ENCODE measurements at places on chromosomes 5 and 9.

GRCh38 chr5:149993471-149993870 lies 7.0 kb downstream of the TIGD6 start:
- DNase-seq = no peak

GRCh38 chr9:35079041-35079425 lies 709 bp downstream of the FANCG start:
- no peak for DNase-seq

GRCh38 chr5:16844952-16845351 lies 91.1 kb downstream of the MYO10 start:
- no peak for DNase-seq

DNA sequence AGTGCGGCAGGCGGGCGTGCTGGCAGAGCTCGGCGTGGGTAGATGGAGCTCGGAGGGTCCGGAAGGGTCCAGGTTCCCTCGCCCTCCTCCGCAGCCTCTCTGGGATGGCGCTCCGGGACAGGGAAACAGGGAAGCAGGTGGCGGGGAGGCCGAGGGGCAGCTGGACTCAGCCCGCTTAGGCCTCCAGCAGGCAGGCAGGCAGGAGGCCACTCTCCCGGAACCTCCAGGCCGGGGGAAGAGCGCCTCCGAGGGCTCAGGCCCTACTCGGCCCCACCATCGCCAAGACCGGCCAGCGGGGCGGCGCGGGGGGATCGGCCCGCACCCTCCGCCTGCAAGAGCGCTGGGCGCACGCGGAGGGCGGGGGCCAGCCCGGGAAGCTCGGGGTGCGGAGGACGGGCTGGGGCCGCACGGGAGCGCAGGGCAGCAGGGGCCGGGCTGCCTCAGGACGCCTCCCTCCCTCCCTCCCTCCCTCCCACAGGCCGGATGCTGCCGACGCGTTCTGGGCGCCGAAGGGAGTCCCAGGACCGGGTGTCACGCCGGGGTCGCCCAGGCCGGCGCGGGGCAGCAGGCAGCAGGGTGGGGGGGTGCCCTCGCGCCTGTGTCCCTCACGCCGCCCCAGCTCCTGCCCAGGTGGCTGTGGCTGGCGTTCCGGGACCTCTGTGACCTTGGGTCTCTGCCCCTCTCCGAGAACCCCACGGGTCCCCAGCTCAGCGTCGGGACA lies 977 bp downstream of the MGAT4B start:
- no peak for DNase-seq
